CD4-positive, CD25-positive, alpha-beta regulatory T cell (primary cell): ENCODE measurements at places on chromosomes 5 and 9. TPM values are rescaled to one million over a fixed set of nuclear protein-coding genes. Genes with fewer than 3 reads are reported as not detected.

ATP6V1G1 gene
- polyA plus RNA-seq = 357 TPM

TMOD1 gene
- polyA plus RNA-seq = 11.0 TPM

ADAMTS12 gene
- not detected for polyA plus RNA-seq

EIF4E1B gene
- not detected for polyA plus RNA-seq
